Hippocampal formation (tissue), 2 donors: ENCODE measurements at places on chromosomes 2 and 18.

- no peak for DNase-seq
Measured at GRCh38 chr2:217661378-217661777, 341.4 kb downstream of the TNS1 start.

DNA sequence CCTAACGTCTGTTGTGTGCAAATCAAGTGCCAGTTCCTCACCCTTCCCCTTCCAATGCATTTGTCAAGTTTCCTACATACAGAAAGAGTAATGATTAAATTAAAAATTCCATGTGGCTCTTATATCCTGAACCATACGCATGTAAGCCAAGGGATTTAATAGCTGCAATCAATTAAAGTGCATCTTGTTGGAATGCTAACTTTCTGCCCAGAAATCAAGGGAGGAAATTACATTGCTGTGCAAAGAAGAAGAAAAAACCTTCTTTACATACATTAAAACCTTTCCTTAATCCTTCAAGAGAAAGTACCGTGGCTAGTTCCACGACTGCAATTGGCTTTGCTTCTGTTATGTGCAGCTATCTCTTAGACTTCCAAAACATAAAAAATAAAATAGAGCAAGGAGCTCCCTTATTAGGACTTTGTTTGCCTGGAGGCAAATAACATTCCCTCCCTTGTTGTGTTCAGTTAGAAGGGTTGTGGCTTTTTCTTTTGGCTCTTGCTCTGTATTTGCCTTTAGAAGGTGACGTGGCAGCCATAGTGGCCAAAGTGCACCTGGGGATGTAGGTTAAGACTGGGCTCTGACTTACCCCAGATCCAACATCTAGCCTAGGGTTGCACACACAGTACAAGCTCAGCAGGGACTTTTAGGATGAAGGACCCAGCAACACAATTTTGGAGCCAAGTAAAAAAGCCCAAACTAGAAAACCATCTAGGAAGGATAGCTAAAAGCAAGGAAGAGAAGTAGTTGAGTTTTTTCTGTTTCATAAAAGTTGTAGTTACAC, 158.3 kb downstream of the ANTXR1 start:
- DNase-seq = no peak

DNA sequence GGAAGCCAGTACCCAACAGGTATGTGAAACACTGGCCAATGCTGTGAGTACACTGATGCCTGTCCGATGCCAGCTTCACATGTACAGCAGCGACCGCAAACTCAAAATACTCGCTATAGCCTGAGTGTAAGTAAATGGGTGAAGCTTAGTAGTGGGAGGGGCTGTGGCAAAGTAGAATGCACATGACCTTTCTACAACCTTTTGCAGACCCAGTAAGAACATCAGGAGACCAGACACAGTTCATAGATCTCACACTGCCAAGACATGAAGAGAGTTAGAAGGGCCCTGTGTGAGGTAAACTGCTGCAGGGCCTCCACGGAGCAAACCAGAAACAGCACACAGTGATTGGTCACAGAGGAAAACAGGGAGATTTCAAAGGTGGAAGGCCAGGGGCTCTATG, 9.1 kb upstream of the UBXN4 start:
- DNase-seq = no peak

GRCh38 chr18:6428851-6429395, 14.2 kb upstream of the L3MBTL4 start:
- no peak for DNase-seq

DNA sequence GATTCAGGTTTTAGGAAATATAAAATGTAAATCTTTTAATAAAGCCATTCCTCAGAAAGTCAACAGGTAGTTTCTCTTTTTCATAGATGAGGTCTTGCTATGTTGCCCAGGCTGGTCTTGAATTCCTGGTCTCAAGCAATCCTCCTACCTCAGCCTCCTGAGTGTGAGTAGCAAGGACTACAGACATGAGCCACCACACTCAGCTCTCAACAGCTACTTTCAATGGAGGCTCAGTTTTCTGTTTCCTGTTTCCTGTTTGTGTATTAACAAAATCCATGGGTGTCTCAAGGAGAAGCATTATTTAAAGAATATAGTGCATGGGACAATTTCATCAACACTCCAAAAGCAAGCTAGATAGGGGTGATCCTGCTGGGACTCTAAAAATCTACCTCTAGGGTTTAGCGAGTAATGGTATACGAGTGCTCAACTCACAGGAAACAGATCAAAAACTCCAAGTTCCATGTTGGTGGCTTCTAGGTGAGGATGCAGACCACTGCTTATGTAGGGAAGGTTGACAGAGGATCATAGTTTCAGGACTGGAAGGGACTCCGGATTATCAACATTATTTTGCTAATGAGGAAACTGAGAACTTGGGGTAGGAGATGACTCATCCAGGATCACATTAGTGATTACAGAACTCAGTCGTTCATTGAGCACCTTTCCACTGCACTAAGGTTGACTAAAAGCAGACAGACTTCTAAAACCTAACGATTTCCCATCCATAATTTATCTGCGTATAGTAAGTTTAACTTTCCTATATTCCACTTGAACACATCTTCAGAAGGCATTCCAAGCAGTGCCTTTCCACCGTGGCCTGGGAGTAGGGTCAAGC, 61.7 kb upstream of the WIPF1 start:
- no peak for DNase-seq

- DNase-seq = no peak
Measured at GRCh38 chr2:233440714-233441113, 86.4 kb downstream of the DGKD start.

- DNase-seq = no peak
Measured at GRCh38 chr2:939936-940601, 10.6 kb upstream of the SNTG2 start.

DNA sequence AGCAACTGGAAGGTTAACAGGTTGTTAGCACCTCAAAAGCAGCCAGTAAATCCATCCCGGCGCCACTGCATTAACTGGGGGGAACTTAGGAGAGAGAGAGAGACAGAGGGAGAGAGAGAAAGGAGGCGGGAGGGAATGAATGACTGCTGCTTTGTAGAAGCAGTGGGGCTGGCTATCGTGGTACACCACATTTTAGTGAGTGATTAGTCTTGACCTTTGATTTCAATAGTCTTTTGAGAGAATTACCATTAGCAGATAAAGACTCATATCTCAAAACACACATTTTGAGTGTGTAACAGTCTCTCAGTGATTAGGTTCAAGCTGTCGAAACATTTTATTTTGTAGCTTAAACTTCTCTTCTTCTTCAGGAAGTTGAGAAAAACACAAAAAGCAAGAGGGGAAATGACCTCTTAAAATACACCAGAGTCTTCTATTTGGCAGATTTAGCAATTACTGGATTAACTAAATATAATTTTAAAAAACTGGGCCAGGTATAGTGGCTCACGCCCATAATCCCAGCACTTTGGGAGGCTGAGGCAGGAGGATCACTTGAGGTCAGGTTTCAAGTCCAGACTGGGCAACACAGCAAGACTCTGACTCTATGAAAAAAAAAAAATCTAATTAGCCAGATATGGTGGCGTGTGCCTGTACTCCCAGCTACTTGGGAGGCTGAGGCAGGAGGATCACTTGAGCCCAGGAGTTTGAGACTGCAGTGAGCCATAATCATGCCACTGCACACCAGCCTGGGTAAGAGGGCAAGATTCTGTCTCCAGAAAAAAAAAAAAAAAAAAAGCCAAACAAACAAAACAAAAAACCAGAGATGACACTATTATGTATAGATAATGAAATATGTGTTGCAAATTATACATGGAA, 22.0 kb upstream of the PNO1 start:
- no peak for DNase-seq

DNA sequence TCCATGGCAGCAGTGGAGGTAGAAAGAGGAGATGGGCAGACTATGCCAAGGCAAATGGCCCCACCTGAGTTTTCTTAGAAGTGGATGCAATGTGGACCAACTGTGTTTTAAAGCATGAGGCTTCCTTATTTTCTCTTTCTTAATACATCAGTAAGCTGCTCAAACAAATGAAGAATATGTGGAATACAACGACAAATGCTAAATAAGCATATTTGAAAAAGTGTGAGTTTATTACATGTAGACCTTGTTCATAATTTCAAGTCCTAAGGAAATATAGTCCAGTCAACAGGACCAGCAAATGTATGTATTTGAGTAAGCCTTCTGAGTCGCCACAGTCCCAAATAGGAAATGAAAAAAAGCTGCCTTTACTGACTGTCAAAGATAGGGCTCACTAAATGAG, 177.8 kb downstream of the PRPF40A start:
- no peak for DNase-seq

DNA sequence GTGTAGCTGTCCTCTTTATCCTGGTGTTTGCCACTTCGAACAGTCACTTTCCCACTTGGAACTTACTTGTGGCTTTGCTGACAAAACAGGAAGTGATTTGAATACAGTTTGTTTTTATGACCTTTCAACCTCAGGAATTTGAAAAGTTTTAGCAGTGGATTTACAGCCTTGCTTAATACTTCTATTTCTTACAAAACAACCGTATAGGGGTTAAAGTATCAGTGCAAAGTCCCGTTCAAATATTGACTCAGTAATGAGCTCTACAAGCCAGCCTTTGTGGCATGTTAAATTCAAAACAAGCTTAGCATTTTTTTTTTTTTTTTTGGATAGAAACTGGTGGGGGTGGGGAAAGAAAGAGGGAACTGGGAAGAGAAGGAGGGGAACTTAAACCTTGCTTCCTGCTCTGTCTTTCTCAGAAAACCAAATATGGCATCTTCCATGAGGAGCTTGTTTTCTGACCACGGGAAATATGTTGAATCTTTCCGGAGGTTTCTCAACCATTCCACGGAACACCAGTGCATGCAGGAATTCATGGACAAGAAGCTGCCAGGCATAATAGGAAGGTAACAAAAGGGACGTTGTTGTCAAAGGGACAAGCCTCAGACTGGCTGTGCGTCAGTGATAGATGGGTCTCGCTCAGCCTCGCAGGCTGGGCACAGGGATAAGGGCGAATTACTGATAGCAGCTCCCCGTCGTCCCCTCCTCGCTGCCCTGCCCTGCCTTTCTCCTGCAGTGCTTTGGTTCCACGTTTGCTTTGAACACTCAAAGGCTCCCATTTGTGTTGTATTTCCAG, at the start of gene HNMT:
HNMT (plus strand) TSS at position 408 of the 793 bp plus-strand sequence; CDS start at position 427, 19 bp downstream.
- DNase-seq = peak; percentile 39

DNA sequence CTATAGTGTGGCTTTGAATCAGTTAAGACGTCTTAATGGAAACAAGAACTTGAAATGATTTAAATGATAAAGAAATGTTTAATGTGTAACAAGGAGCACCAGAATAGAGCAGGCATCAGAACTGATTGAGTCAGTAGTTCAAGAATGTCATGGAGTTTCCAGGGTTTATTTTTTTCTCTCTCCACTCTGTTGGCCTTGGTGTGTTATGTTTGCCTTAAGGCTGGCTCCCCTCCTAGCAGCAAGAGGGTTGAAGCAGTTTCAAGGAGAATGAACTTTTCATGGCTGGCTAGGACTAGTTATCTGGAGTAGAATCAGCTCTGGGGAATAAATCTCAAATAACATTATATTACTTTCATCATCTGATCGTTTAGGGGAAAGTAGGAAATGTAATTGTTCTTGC, 13.4 kb upstream of the GLS start:
- DNase-seq = no peak

GRCh38 chr2:149825473-149825872, 237.9 kb upstream of the MMADHC start:
- no peak for DNase-seq
